ENCODE measurements at places on chromosomes 2 and 18.

DNA sequence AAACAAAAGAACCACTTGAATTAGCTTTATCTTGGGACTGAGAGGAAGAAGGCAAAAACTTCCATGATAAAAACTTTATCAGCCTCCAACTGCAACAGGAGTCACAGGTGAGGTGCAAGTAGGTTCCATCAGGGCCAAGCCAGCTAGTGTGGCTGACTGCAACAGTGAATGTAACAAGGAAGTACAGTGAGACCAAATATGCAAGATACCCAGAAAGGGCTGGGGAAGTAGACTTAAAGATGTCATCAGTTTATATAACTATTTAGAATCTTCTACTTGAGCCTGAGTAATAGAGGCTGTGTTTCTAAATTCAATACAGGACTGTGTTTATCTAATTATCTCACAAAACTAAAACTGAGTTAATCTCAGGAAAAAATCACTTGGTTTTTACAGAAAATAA, 14.8 kb downstream of the PLEKHM3 start:
- DNase-seq: no peak

- no peak for DNase-seq
Observed at GRCh38 chr2:45898819-45899218, 247.3 kb downstream of the PRKCE start.

GRCh38 chr2:132760405-132760804, 90.4 kb upstream of the LYPD1 start:
- no peak for DNase-seq

DNA sequence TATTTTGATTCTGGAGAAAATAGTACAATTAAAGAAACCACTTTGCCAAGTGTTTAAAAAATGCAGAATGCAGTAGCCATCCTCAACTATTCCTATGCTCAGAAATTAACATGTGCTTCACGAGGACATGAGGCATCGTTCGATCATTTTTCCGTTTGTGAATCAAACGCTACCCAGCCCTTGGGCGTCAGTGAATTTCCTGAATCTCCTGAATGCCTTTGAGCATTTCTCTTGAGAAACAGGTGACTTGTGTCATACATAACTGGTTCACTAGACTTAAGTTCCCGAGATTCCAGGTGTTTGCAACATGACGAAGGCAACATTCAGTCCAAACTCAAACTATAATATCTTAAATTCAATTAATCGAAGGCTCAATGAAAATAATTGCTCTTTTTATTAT, 110.0 kb upstream of the ALKAL2 start:
- DNase-seq: no peak

GRCh38 chr18:6807515-6808257, 78.2 kb downstream of the ARHGAP28 start:
- DNase-seq: no peak

DNA sequence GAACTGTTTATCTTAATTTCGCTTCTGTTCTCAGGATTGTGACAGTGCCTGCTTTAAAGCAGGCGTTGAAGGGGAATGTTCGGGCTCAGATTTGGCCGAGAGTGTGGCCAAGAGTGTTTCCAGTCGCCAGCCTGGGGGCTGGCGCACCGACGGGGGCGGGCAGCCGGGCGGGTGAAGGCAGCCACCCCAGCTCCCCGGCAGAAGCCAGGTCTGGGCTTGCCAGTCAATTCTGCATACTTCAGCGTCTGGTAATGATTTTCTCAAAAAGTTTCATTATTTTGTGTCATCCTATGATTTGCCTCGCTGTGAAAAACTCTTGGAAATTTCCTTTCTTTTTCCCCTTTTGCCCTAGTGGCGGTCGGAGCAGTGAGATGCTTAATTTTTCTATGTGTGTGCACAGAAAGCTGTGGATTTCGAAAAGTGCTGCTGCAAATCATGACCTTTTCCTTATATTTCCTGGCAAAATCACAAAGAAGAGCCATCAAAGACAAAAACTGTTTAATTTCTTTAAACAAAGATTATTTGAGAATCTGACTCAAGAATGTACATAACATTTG, 856 bp downstream of the FAM228A start:
- no peak for DNase-seq

GRCh38 chr18:56696966-56697365, 45.8 kb downstream of the WDR7 start:
- DNase-seq: no peak

DNA sequence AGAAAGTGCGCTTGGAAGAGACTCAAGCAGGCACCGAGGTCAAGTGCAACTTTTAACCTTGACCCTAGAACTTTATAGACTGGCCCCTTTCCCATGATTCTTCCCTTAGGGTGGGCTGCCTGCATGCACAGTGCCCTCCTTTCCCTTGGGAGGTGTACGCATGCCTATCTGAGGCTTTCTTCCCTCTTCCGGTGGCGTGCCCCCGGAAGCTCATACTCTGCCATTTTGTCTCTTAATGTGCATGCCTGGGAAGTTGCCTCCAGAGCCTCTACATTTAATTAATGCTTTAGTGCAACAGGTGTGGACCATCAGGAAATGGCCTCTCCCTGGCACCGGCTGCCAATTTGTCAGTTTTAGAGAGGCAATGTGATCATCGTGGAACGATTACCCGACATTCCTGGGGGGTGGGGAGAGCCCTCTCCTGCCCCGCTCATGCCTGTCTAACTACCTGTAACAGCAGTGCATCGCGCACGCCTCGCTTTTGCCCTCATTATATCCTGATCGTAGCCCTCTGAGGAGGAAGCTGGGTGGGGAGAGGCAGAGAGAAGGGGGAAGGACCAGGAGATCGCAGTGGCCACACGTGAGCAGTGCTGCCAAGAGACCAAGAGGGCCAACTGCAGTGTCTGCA, 194.8 kb downstream of the TFCP2L1 start:
- DNase-seq: no peak

GRCh38 chr2:152407204-152407721, 72.3 kb downstream of the FMNL2 start:
- DNase-seq: no peak

- DNase-seq: no peak
Observed at GRCh38 chr18:32771169-32771751, 1.6 kb downstream of the KLHL14 start.

- DNase-seq: no peak
Observed at GRCh38 chr2:46955764-46956163, 40.2 kb upstream of the MCFD2 start.

DNA sequence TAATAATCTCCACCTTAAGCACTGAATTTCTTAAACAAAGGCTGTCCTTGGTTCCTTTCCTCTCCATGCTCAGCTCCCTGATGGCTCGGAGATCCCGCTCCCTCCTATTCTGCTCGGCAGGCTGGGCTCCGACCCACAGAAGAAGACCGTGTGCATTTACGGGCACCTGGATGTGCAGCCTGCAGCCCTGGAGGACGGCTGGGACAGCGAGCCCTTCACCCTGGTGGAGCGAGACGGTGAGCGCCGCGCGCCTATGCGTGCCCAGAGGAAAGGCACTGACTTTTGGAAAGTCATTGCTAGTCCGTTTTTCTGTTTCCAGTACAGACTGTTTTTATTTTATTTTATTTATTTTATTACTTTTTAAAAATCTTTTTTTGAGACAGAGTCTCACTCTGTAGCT, 9.6 kb downstream of the CNDP2 start:
- DNase-seq: no peak

DNA sequence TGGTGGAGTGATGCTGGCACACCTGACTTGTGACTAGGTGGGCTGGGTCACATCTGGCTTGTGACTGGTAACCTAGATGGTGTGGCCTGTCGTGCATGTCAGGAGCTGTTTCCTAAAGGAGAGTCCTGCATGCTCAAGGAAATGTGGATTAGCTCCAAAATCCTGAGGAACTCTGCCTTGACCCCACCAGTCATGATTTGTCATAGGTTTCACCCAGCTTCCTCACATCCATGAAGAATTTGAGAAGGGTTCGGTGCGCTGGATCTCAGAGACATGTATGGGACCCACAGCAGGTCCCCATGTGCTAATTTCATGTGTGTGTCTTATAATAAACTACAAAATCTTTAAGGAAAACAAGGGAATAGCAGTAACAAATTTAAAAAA, 107.2 kb downstream of the COL6A3 start:
- DNase-seq: no peak

- DNase-seq: no peak
Observed at GRCh38 chr18:54192900-54193299, 31.6 kb downstream of the MBD2 start.

DNA sequence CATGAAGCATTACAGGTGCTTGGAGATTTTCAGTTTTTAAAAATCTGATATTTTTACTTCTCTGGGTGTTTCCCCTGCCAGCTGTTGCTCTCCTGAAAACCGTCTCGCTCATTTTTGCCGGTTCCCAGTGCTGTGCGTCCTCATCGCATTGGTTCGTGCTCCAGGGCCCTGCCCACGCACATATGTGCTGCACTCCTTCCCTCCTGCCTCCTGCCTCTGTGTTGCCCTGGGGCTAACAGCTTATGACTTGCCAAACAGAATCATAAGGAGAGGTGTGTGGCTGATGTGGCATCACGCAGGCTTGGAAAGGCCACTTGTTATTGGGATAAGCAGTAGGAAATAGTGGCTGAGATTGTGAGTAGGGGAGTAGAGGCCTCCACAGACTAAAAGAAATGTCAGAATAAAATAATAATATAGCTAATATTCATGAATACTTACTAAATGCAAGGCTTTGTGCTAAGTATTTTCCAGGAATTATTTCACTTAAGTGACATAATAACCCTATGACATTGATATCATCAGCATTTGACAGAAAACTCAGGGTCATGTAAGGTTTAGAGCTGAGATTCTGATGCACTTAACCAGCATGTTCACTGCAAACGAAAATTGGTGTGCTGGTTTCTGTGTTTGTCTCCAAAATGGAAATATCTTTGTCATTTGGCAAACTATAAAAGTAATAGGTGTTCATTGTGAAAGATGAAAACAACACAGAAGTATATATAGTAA, 53.5 kb downstream of the SLC4A1AP start:
- no peak for DNase-seq

GRCh38 chr2:237254911-237255578, 158.9 kb downstream of the COL6A3 start:
- no peak for DNase-seq

DNA sequence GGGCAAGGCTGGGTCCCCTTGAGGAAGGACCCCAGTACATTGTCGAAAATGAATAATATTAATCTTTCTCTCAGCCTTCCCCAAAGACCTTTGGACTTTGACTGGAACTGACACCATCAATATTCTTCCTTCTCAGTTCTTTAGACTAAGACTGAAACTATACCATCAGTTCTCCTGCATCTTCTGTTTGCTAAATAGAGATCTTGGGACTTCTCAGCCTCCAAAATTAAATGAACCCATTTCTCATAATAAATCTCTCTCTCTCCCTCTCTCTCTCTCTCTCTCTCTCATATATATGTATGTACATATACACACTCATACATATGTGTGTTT, 39.7 kb upstream of the VRK2 start:
- no peak for DNase-seq

DNA sequence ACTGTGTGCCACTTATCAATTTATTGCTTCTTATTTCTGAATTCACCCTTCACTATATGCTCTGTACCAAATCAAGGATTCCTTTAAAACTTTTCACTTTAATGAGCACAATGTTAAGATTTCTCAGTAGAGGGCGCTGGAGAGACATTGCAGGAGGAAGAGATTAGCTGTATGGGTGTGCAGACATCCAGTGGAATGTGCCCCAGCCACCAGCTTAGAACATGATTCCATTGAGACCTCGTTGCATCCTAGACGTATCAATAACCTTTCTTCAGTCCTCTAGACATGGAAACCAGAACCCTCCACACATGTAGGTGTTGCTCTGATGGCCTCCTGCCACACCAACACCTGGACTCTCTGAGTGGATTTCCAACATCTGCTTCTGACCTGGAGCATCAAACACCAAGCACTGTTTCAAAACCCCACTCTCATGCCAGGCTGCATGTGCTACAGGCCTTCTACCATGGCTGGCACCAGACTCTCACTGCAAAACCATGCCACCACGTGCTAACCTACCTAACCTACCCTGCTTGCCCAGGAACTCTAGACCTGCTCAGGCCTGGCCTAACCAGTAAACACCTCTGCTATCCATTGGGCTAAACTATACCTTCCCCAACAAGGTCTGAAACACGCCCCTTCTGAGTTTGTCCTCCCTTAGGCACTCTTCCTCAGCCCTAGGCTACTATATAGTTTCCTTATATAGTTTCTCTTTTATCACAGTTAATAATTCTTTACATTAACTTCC, 633.2 kb upstream of the PKDCC start:
- no peak for DNase-seq

GRCh38 chr2:127175041-127175721, 44.9 kb downstream of the CYP27C1 start:
- DNase-seq: no peak

DNA sequence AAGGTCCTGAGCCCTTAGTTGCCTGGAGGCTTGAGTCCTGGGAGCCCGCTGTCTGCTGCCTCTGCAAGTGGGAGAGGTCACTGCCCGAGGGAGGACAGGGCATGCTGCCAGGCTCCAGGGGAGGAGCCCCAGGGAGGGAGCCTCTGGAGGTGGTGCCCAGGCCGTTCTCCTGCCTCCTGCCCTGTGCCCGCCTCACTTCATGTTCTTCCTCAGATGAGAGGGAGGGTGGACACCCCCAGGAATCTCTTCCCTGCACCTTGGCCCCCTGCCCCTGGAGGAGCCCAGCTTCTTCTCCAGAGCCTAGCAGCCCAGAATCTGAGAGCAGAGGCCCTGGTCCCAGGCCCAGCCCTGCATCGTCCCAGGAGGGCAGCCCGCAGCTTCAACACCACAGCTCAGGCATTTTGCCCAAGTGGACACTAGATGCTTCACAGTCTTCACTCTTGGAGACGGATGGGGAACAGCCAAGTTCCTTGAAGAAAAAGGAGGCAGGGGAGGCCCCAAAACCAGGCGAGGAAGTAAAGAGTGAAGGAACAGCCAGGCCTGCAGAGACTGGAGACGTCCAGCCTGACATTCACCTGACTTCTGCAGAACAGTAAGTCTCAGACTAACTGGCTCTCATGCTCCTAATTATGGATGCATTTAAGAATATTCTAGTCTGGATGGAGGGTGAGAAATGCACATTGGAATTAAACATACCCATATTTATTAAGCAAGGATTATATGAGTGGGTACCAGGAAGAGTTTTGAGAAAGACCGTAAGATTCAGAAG, 12.1 kb downstream of the PSD4 start:
- no peak for DNase-seq

DNA sequence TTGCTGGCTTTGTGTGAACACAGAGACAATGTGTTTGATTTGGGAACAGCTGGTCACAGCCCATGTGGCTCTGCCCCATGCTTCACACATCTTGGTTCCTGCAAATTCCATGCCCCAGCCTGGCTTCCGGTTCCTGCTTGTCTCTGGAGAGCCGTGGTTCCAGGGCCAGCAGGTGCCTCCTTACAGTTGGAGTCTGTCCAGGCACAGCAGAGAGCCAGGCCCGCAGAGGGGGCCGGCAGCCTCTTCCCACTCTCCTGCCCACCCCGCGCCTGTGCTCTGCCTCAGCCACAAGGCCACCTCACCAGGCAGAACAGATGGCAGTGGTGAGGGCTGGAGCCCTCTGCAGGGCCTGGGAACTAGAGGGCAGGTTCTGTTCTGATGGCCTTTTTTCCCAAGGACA, 81.5 kb downstream of the LDLRAD4 start:
- DNase-seq: no peak

GRCh38 chr2:166591226-166591625, 97.2 kb upstream of the SCN7A start:
- DNase-seq: no peak

GRCh38 chr2:236162882-236163470, 5.2 kb downstream of the GBX2 start:
- no peak for DNase-seq
